ENCODE measurements at places on chromosomes 4 and X.

- DNase-seq: no peak
These were observed 21.7 kb downstream of the BMP2K start for GRCh38 chr4:78797777-78798284.

DNA sequence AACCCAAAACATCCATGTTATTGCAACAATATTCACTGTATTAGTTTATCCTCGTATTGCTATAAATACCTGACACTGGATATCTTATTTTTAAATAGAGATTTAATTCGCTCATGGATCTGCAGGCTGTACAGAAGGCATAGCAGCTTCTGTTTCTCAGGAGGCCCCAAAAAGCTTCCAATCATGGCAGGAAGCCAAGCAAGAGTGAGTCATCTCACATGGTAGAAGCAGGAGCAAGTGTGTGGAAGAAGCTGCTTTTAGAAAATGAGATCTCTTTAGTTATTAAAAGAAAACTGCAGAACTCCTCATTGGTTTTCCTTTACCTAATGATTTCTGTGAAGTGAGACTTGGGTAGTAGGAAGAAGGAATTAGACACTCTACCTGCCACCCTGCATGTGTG, 16.4 kb downstream of the ZNF732 start:
- DNase-seq: no peak

- DNase-seq: no peak
These were observed 301.9 kb upstream of the HS3ST1 start for GRCh38 chr4:11730545-11730944.

- DNase-seq: no peak
These were observed 73.5 kb downstream of the HS3ST1 start for GRCh38 chr4:11355226-11355625.

DNA sequence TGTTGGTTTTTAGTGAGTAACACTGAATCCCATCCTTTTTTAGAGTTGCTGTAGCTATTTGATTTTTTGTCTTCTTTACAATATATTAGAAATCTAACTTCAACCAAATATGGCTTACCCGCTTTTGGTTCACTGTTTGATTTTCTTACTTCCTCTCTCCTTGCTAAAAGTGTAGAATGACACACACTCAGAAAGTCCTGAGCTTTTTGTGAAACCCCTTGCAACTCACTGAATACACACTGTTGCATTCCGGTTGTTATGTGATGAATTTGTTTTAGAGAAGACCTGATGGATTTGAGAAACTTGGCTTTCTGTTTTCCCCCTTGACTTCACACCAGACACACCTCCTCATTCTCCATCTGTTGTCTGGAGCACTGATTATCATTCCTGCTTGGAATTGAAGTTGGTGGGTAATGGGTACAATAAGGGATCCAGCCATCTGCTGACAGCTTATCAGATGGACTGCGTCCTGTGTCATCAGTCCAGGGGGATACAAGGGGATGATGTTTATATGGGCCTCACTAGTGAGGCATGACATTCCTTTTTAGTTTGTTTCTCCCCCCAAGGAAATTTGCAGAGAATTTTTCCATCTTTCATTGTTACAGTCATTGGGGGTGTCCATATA, 5.2 kb downstream of the TMEM164 start:
- no peak for DNase-seq

- no peak for DNase-seq
These were observed 204.7 kb upstream of the CASK start for GRCh38 chrX:42128020-42128419.

DNA sequence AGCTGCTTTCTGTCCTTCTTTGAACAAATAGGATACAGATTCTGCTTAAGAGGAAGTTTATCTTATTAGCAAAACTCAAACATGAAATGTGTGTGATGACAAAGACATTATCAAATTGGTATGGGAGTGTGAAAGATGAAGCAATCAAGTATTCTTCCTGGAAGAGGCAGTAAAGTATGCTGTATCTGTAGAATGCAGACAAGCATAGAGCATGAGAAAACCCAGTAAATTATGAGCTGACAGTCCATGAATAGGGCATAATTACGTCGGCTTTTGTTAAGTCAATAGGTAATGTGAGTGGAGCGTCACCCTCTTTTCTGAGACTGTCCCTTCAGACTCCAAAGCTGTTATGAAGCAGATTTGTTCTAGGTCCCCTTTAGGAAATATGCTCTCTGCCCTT, 458.6 kb upstream of the NWD2 start:
- no peak for DNase-seq

GRCh38 chr4:105963461-105964400, 68.5 kb downstream of the NPNT start:
- no peak for DNase-seq

DNA sequence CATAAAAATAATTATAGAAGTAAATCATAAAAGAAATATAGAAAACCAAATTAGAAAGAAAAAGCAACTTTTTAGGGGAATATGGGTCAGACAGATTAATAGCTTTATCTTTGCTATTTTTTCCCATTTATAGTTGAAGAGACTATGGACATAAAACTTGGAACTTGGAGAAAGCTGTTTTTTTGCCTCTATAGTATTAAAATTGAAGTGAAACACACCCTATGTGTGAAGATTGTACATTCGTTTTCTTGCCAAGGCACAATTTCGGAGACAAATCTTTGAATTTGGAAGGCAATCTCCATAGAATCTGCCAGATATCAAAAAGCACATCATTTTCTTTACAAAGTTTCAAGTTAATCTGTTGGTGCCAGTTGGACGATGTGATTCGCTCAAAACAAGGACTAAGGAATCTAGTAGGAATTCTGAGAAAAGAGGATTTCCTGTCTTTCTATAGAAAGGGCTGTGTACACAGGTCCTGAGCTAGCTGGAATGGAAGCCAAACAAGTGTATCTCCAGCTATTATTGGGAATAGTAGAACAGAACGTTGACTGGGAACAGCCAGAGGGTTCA, 156.3 kb downstream of the SLC7A11 start:
- DNase-seq: no peak

GRCh38 chr4:80017125-80017854, 55.7 kb downstream of the ANTXR2 start:
- no peak for DNase-seq

DNA sequence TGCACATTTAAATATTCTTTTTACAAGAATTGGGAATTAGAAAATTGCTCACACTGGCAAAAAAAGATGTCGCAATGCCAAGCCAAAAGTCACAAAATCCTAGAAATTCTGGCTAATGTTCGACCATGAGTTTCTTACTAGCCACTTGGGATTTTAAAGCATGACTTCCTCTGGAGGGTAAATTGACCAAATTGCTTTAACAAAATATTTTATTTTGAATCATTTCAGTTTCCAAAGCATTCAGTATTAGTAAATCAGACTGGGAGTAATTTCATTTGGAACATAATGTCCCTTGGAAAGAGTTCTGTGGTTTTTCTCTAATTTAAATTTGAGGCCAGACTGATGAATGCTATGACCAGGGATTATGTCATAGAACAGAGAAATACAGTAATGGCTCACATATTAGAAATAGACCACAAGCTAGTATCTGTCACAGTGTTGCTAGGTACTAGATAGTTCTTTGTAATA, 7.6 kb upstream of the CXCL5 start:
- no peak for DNase-seq

GRCh38 chrX:138150709-138151108, 560.8 kb downstream of the FGF13 start:
- no peak for DNase-seq

DNA sequence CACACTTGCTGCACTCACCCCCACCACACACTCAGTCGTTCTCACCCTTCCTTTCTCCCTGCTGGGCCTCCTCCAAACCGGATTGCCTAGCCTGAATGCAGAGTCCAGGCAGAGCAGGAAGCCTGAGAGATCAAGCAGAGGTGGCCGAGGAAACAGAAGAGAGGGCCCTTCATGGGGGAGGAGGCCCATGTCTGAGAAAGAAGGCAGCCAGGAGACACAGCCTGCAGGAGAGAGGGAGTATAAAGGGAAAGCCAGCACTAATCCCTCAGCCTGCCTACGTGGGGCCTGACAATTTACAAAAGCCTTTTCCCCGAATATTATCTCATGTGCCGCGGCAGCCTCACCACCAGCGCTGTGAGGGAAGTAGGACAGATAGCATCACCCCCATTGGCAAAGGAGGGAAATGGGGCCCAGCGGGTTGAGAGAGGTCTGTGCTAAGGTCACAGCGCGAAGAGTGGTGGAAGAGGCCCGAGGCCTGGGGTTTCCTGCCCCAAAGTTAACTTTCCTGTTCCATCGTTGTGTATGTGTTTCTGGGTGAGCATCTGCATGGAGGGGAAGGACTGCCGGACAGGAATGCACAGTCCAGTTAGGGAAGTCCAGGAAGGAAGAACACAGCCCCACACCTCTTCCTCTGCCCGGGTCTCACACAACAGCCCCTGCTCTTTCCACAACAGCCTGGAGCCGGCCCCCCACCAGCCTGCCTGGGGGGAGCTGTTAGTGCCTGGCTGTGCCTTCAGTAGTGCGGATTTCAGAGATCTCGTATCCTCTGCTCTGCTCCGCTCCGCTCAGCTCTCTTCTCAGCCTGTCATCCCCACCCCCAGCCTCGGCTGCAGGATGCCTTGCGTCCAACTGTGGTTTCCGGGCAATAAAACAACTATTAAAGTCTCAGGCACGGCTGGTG, 50.9 kb upstream of the BCOR start:
- no peak for DNase-seq

- DNase-seq: peak; percentile 3
These were observed 88.6 kb upstream of the IL1RAPL1 start for GRCh38 chrX:28498658-28499057.

DNA sequence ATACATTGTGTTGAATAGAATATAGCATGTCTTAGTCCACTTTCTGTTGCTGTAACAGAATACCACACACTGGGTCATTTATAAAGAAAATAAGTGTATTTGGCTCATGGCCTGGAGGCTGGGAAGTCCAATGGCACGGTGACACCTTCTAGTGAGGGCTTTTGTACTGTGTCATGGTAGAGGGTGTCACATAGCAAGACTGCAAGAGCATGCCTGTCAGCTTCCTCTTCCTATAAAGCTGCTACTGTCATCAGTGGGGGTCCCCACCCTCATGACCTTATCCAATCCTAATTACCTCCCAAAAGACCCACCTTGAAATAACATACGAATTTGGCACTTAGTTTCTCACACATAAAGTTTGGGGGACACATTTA, 193.2 kb downstream of the PTTG2 start:
- DNase-seq: no peak

DNA sequence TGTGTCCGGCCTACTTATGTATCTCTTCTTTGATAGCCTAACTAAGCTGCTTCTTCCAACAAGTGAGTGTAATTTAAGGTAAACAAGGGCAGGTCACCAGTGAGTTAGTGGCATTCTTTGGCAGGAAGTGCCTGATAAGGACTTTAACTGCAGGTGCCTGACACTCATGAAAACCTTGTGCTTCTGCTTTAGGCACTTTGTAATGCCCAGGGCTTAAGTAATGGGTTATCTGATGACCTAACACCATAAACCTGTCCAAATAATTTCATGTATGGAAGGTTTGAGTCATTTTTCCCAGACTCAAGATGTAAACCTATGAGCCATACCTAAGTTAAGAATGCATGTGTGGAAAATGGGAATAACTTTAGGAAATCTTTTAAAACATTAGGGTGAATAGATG, 43.0 kb downstream of the BCOR start:
- no peak for DNase-seq

DNA sequence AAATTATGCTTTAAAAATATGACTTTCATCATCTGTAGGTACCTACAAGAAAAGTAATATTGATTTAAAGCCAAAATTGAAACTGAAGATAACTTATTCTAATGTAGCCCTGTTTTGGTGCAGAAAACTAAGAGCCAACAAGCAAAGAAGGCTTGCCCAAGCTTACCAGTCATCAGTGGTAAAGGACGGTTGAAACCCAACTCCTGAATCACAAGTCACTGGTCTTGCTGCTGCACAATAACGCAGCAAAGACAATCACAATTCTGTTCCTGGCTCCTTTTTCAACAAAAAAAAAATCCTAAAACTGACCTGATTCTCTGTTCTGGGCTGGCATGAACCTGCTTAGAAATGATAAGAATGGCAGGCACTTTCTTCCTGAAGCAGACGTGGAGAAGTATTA, 34.5 kb downstream of the WDFY3 start:
- DNase-seq: no peak

- no peak for DNase-seq
These were observed 2135.9 kb downstream of the ARAP2 start for GRCh38 chr4:34108391-34108790.

DNA sequence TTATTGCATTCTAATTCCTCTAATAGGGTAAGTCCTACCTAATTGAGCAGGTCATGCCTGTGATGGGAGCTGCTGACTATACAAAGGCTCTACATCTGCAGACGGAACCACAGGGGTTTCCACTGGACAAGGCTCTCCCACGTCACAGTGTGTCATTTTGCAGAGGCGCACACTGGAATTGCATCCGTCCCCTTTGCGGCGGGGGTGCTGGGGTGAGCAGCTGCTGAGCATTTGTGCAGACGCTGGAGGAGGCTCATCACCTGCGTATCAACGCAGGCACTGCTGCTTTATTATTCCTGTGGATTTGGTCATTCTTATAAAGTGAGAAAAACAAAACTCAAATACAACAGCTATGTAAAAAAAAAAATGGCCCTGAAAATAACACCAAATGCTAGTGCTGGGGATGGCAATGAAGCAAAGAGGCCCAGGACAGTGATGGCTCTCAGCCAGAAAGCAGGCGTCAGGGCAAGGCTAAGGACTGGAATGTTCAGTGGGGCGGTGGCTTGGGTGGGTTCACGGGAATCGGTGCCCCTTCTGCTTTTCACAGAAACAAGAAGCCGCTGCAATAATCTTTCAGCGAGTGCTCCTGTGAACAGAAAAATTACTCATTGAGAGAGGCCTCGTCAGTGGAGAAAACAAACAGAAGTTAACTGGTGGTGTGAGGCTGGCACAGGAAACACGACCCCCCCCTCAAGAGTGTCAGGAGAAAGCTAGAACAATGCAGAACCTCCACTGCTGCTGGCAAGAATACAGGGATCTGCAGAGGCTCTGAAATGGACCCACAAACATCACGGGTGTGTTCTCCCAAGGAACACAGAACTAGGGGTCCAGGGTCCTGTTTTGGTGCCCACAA, 67.8 kb downstream of the GATB start:
- no peak for DNase-seq

DNA sequence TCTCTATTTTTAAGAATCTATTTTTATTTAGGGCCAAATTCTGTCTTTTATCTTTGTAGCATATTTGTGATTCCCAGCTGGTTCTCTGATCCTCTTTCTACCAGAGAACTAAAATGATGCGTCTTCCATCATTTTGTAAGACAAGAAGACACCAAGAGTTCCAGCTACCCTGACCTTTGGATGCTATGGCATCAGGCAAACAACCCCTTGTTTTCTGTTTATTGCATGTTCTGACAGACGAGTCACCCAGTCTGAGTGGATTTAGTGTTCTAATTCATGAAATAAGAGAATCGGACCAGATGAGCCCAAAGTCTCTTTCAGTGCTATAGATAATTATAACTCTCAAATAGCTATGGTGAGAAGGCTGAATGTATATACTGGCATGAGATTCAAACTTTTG, 69.7 kb downstream of the ZFYVE28 start:
- DNase-seq: no peak
